H9 (cell line): ENCODE measurements at places on chromosomes 6 and 20.

- no peaks in the 10 kb centered on the region for H3K4me1 ChIP-seq
- no peaks in the 10 kb centered on the region for H3K27me3 ChIP-seq
- no peaks in the 10 kb centered on the region for H3K36me3 ChIP-seq
- no peak overlapping the region for H3K27ac ChIP-seq
Observed at GRCh38 chr6:145823328-145823944, 8.8 kb upstream of the FBXO30 start.

DNA sequence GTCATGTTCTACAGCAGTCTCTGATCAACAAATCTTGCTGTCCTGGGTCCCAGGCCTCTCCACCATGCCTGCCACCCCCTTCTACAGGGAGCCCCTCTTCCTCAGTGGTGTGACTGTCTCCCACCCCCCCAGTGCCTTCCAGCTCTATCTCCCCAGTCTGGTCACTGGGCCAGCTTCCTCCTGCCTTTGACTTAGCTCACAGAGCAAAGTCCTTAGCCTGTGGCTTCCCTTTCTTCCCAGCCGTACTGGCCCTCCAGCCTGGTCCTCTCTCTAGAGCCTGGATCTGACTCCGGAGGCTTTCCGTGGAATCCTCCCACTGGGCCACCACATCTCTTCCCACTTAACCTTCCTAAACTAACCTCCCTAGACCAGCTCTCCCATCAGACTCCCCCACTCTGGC lies 17.0 kb downstream of the MAPK13 start:
- H3K4me3 ChIP-seq, result no peak overlapping the region
- no peaks in the 10 kb centered on the region for H3K4me1 ChIP-seq
- DNase-seq, result no peak
- H3K27me3 ChIP-seq, result no peaks in the 10 kb centered on the region
- peaks cover 4% of the 10 kb centered on the region; the same call in 1 of the 3 replicates for H3K36me3 ChIP-seq

DNA sequence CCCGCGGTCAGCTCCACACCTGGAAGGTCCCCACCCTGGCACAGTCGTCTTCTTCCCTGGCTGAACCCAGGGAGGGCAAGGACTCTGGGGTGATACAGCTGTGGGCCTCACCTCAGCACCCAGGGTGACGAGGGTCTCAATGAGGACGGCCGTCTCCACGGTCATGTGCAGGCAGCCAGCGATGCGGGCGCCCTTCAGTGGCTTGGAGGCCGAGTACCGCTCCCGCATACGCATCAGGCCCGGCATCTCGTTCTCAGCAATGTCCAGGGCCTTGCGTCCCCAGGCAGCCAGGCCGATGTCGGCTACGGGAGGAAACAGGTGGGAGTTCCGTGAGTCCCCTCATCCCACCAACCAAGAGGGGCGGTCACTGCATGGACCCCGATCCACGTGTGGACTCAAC lies 7.9 kb downstream of the AHCY start:
- H3K27me3 ChIP-seq, result no peaks in the 10 kb centered on the region
- DNase-seq, result no peak
- H3K4me3 ChIP-seq, result no peak overlapping the region
- no peaks in the 10 kb centered on the region for H3K4me1 ChIP-seq
- no peak overlapping the region for H3K27ac ChIP-seq

GRCh38 chr6:82331031-82331773 lies 32.4 kb upstream of the TPBG start:
- H3K4me3 ChIP-seq, result no peak overlapping the region
- DNase-seq, result peak; percentile 36
- H3K27ac ChIP-seq, result no peak overlapping the region
- H3K36me3 ChIP-seq, result no peaks in the 10 kb centered on the region
- H3K27me3 ChIP-seq, result no peaks in the 10 kb centered on the region

DNA sequence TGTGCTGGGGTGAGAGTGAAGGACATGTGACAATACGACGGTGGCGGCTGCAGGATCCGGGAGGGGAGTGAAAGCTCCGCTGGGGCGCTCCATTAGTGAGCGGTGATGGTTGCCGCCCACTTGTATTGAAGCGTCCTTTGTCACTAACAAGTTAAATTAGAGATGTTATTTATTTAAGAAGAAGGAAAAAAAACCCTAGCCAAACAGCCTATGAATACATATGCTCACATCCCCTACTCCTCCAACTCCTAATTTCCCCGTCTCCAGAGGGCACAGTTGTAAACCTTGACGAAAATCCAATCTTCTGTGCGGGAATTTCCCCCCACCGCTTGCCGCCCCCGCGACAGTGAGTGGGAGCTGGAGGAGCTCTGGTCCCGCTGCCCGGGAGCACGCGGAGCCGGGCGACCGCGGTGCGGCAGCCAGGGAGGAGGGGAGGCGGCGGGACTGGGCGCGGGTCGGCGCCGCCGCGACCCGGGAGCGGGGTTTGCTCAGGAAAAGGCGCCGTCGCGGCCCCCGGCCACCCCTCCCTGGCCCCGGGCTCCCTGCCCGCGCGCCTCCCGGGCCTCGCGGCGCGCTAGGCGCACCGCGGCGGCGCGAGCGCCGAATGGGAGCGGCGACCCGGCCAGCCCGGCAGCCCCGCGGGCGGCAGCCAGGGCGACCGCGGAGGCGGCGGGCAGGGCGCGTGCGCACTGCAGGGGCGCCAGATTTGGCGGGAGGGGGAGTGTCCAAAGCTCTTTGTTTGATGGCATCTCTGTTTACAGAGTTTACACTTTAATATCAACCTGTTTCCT lies at the start of gene MYB:
TSS of gene MYB (plus strand) at position 767 of the 791 bp plus-strand sequence. CDS start 206 bp downstream, outside the sequence.
- no peak within 1 kb of the TSS for H3K27ac ChIP-seq
- peak; percentile 76 for DNase-seq
- peaks cover 7% of the 10 kb centered on the region; the same call in 1 of the 2 replicates for H3K27me3 ChIP-seq
- peaks cover under 1% of the 10 kb centered on the region; the same call in 1 of the 2 replicates for H3K36me3 ChIP-seq
- peaks cover 2% of the 10 kb centered on the region; the same call in 1 of the 2 replicates for H3K4me1 ChIP-seq

- H3K27ac ChIP-seq, result no peak overlapping the region
- H3K4me3 ChIP-seq, result no peak overlapping the region
- H3K36me3 ChIP-seq, result no peaks in the 10 kb centered on the region
- H3K27me3 ChIP-seq, result no peaks in the 10 kb centered on the region
- DNase-seq, result no peak
Observed at GRCh38 chr20:53296451-53297153, 297.0 kb downstream of the ZNF217 start.

GRCh38 chr20:19826179-19826914 lies 68.3 kb downstream of the RIN2 start:
- DNase-seq, result no peak
- no peak overlapping the region for H3K27ac ChIP-seq
- H3K4me3 ChIP-seq, result no peak overlapping the region
- H3K27me3 ChIP-seq, result no peaks in the 10 kb centered on the region
- H3K4me1 ChIP-seq, result no peaks in the 10 kb centered on the region; the same call in 1 of the 2 replicates

DNA sequence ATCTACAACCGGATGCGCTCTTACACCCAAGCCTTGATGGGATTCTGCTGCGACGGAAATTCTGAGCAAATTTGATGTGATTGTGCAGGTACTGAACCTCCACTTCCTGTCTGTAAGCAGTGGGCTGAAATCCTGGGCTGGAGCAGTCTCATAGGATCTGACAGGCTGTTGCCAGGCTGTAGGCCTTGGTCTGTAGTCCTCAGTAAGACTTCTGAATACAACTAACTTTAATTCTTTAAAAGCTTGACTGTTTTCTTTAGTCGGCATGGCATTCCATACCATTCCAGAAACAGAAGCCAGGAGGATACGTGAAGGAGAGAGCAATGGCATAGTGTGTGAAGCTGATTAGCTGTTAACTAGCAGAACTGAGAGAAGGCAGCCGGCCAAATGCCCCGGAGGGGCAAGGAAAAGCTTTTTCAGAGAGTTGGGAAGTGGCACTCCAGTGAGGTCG lies 68.3 kb downstream of the ADTRP start:
- H3K36me3 ChIP-seq, result no peaks in the 10 kb centered on the region
- H3K4me1 ChIP-seq, result no peaks in the 10 kb centered on the region
- H3K4me3 ChIP-seq, result no peak overlapping the region

GRCh38 chr6:130838951-130839350 lies 11.7 kb downstream of the SMLR1 start:
- DNase-seq, result no peak
- no peaks in the 10 kb centered on the region for H3K27me3 ChIP-seq
- H3K4me3 ChIP-seq, result no peak overlapping the region

GRCh38 chr6:21190701-21191100 lies 402.9 kb upstream of the SOX4 start:
- no peak for DNase-seq
- no peaks in the 10 kb centered on the region for H3K27me3 ChIP-seq
- peaks cover 9% of the 10 kb centered on the region; the same call in 1 of the 2 replicates for H3K4me1 ChIP-seq
- peaks cover 14% of the 10 kb centered on the region for H3K36me3 ChIP-seq

GRCh38 chr20:31497838-31498540 lies 16.3 kb upstream of the HM13 start:
- no peak overlapping the region for H3K4me3 ChIP-seq
- DNase-seq, result no peak
- no peaks in the 10 kb centered on the region for H3K4me1 ChIP-seq
- H3K27me3 ChIP-seq, result no peaks in the 10 kb centered on the region
- H3K36me3 ChIP-seq, result no peaks in the 10 kb centered on the region

DNA sequence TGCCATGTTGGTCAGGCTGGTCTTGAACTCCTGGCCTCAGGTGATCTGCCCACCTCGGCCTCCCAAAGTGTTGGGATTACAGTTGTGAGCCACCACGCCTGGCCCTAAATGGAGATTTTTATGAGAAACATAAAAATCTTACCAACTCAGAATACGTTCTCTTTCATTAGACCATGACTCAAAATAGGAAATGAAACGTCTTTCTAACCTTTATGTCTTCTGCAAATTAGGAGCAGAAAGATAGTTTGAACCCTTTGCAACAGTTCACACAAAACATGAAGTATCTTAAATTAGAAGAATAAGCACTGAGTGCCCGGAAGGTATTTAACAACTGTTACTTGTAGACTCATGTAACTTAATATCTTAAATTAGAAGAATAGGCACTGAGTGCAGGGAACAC lies 48.3 kb downstream of the AHI1 start:
- H3K36me3 ChIP-seq, result peaks cover 8% of the 10 kb centered on the region
- no peak overlapping the region for H3K27ac ChIP-seq
- no peak overlapping the region for H3K4me3 ChIP-seq
- DNase-seq, result no peak
- no peaks in the 10 kb centered on the region for H3K4me1 ChIP-seq
- no peaks in the 10 kb centered on the region for H3K27me3 ChIP-seq

DNA sequence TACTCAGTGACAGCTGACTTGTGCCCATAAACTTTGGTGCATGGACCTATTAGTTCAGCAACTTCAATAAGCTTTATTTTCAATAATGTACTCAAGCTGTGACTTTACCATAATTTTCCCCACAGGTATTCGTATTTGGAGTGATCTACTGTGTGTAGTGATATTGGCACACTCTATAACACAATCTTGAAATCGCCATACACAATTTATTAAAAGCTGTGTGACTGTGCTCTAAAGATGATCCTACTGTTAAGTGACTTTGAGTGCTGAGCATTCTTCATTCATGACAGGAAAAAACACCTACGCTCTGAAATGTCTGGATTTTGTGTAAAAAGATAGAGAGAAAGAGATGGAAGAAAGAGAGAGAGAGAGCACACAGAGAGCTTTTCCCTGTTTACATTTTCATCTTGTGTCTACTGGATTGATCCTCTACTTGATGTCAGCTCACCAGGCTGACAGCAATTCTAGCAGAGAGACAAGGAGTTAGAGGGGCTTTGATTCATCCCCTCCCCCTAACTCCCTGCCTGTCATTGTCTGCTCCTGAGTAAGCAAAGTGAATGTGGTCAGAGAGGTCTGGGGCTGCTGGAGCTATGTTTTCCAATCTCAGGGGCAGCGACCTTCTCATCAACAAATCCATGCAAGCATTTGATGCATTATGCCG lies 538.7 kb upstream of the POU3F2 start:
- H3K27ac ChIP-seq, result no peak overlapping the region
- H3K4me3 ChIP-seq, result no peak overlapping the region
- no peaks in the 10 kb centered on the region for H3K36me3 ChIP-seq
- DNase-seq, result no peak

DNA sequence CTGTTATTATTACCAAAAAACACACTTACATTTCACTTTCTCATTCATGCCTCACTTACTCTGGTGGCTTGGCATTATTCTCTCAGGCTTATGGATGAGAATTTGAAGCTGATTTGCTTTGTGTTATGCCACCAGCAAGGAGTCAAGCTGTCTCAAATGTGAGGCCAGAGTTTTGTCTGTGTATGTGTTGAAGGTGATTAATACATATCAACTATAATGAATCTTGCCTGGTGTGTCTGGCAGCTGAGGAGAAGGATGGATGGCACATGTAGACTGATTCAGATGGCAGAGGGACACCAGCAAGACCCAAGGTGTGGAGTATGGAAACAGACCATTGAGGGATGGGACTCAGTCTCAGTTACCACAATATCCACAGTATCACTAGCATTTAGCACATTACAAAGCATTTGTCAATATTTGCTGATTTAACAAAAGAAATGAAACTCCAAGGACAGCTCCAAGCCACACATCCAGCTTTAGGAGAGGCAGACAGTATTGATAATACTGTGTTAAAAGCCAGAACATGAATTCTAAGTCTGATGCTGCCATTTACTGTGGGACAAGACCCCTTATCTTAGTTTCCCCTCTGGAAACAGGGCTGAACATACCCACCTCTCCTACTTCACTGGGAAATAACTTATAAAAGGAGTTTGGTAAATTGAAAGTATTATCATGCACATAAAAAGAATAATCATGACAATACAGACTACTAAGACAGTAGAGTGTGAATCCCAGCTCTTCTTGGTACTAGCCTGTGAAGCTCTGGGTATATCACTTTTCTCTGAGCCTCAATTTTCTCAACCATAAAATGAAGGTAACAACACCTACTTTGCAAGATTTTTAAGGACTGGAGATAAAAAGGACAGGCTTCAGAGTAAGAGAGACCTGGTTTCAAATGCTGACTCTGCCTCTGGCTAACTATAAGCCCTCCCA lies 11.2 kb downstream of the BCL2L1 start:
- H3K4me1 ChIP-seq, result peaks cover 15% of the 10 kb centered on the region
- no peak overlapping the region for H3K27ac ChIP-seq
- H3K27me3 ChIP-seq, result no peaks in the 10 kb centered on the region
- H3K4me3 ChIP-seq, result no peak overlapping the region

GRCh38 chr6:52361414-52361944 lies 472 bp upstream of the PAQR8 start:
- no peak overlapping the region for H3K27ac ChIP-seq
- DNase-seq, result no peak
- no peaks in the 10 kb centered on the region; the same call in 1 of the 2 replicates for H3K27me3 ChIP-seq
- peaks cover 4% of the 10 kb centered on the region; the same call in 2 of the 3 replicates for H3K36me3 ChIP-seq
- H3K4me3 ChIP-seq, result peak overlapping the region; percentile 81

DNA sequence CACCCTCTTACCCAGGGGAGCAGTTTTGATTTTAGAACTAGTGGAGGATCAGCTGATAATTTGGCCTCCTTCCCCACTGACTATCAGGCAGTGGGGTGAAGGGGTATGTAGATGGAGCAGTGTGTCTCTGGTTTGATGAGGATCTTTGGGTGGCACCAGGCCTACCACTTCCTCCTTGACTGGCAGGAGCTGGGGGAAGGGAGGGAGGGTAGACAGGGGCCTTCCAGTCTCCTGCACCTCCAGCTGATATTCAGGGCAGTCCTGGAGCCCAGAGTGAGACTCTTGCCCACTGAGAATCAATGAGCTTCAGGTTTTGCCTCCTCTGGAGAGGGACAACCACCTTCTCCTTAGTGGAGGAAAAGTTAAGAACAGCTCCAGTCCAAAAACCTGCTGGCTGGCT lies 3.2 kb downstream of the DEF6 start:
- no peak overlapping the region for H3K27ac ChIP-seq
- no peaks in the 10 kb centered on the region; the same call in 2 of the 3 replicates for H3K36me3 ChIP-seq
- peaks cover 2% of the 10 kb centered on the region; the same call in 1 of the 2 replicates for H3K4me1 ChIP-seq
- H3K27me3 ChIP-seq, result no peaks in the 10 kb centered on the region
- H3K4me3 ChIP-seq, result no peak overlapping the region

- H3K4me1 ChIP-seq, result no peaks in the 10 kb centered on the region
- H3K27me3 ChIP-seq, result no peaks in the 10 kb centered on the region
- DNase-seq, result no peak
- H3K36me3 ChIP-seq, result peaks cover 17% of the 10 kb centered on the region
Observed at GRCh38 chr20:63690898-63691710, 5.3 kb upstream of the TNFRSF6B start.
